SJSA1 (cell line): ENCODE measurements at places on chromosomes 11 and 22. TPM values are rescaled to one million over a fixed set of nuclear protein-coding genes. Genes with fewer than 3 reads are reported as not detected.
A peak's percentile ranks its signal among the peaks of the same experiment; 100 is the strongest.

DRICH1 gene
- total RNA-seq, result not detected in 2 replicates

SHANK2 gene
- 3.3 and 10.7 TPM in 2 replicates for total RNA-seq

- H3K36me3 ChIP-seq, result no peaks in the 10 kb centered on the region
- DNase-seq, result no peak
- H3K27ac ChIP-seq, result no peak overlapping the region
- H3K27me3 ChIP-seq, result no peaks in the 10 kb centered on the region
Measured at GRCh38 chr11:80462211-80462610, 1021.4 kb upstream of the TENM4 start.

GRCh38 chr22:26779108-26779507, 121.7 kb downstream of the MIAT start:
- peaks cover 26% of the 10 kb centered on the region for H3K4me1 ChIP-seq
- H3K27ac ChIP-seq, result no peak overlapping the region
- no peak overlapping the region for H3K4me3 ChIP-seq
- no peaks in the 10 kb centered on the region for H3K27me3 ChIP-seq

DNA sequence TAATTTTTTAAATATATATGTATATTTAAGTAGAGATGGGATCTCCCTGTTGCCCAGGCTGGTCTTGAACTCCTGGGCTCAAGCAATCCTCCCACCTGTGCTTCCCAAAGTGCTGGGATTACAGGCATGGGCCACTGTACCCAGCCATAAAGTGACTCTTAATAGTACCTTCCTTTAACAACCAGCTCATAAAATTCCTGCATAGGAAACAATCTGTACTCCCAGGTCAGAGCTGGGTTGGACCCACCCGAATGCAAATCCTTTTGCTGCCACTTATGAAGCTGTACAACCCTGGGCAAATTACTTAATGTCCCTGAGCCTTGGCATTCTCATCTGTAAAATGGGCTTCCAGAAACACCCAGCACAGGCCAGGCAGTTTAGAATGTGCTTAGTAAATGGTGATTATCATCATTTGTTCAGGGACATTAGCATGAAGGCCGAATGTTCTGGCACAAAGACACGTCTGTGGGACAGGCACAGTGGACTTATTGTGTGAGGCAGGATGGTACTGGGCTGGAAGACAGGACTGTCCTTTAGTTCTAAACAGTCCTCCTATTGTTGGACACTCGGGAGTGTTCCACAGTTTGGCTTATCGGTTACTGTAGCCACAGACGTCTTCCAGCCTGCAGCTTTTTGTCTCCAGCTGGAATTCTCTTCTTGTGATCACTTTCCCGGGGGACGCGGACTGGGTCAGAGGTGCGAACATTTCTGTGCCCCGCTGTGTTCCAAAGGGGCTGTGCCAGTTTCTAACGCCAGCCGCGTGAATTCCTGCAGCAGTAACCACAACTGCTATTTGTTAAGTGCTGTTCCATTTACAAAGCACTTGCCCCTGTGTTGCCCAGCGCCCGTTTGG, 6.0 kb downstream of the PDXP start:
- H3K27me3 ChIP-seq, result no peaks in the 10 kb centered on the region
- no peak overlapping the region for H3K27ac ChIP-seq
- H3K4me3 ChIP-seq, result no peak overlapping the region
- H3K4me1 ChIP-seq, result peaks cover 34% of the 10 kb centered on the region
- H3K36me3 ChIP-seq, result peaks cover 39% of the 10 kb centered on the region
- DNase-seq, result no peak

- no peak for DNase-seq
- no peak overlapping the region for H3K4me3 ChIP-seq
- no peaks in the 10 kb centered on the region for H3K27me3 ChIP-seq
- H3K27ac ChIP-seq, result no peak overlapping the region
Measured at GRCh38 chr22:26444777-26445176, 15.7 kb downstream of the ASPHD2 start.

DNA sequence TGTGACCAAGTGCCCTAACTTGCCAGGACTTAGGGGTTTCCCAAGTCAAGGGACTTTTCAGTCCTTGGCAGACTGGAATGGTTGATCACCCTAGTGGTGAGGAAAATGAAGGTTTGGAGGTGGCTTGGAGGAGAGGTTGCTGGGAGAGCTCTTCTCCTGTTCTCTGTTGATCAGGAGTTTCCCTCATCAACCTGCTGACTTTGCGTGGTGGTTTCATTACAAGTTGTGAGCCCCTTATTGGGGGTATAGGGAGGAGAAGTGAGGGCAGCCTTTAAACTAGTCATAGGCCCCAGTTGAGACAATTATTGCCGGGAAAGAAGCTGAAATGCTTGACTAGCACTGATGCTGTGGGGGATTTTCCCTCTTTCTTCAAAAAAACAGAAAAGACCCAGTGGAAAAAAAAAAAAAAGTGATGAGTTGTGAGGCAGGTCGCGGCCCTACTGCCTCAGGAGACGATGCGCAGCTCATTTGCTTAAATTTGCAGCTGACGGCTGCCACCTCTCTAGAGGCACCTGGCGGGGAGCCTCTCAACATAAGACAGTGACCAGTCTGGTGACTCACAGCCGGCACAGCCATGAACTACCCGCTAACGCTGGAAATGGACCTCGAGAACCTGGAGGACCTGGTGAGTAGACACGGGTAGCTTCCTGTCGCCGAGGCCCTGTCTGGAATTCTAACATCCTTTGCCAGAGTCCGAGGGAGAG, at the start of gene CXCR5:
Gene CXCR5 (plus strand): TSS at position 525 of the 704 bp plus-strand sequence. CDS start 50 bp downstream, at position 575.
- no peak within 1 kb of the TSS for H3K4me3 ChIP-seq
- H3K4me1 ChIP-seq, result peaks cover 12% of the 10 kb centered on the region
- H3K36me3 ChIP-seq, result no peaks in the 10 kb centered on the region
- H3K27me3 ChIP-seq, result no peaks in the 10 kb centered on the region
- no peak within 1 kb of the TSS for H3K27ac ChIP-seq

GRCh38 chr11:32935462-32936029, 42.9 kb downstream of the QSER1 start:
- H3K4me3 ChIP-seq, result no peak overlapping the region
- peaks cover 70% of the 10 kb centered on the region for H3K36me3 ChIP-seq
- no peaks in the 10 kb centered on the region for H3K27me3 ChIP-seq
- no peak overlapping the region for H3K27ac ChIP-seq
- H3K4me1 ChIP-seq, result no peaks in the 10 kb centered on the region

- no peak overlapping the region for H3K27ac ChIP-seq
- H3K36me3 ChIP-seq, result no peaks in the 10 kb centered on the region
- DNase-seq, result no peak
Measured at GRCh38 chr11:75715688-75716087, 1.9 kb upstream of the MOGAT2 start.

- DNase-seq, result no peak
- no peaks in the 10 kb centered on the region for H3K4me1 ChIP-seq
- no peak overlapping the region for H3K4me3 ChIP-seq
- H3K27ac ChIP-seq, result no peak overlapping the region
Measured at GRCh38 chr22:48261706-48262105, 1499.3 kb downstream of the TBC1D22A start.

- no peaks in the 10 kb centered on the region for H3K27me3 ChIP-seq
- H3K36me3 ChIP-seq, result no peaks in the 10 kb centered on the region
- DNase-seq, result no peak
- H3K4me3 ChIP-seq, result no peak overlapping the region
- H3K27ac ChIP-seq, result no peak overlapping the region
Measured at GRCh38 chr22:45296628-45297297, 12.0 kb downstream of the UPK3A start.

- no peak for DNase-seq
- H3K27me3 ChIP-seq, result no peaks in the 10 kb centered on the region; the same call in 1 of the 2 replicates
- H3K4me1 ChIP-seq, result no peaks in the 10 kb centered on the region
- H3K4me3 ChIP-seq, result no peak overlapping the region
- H3K36me3 ChIP-seq, result no peaks in the 10 kb centered on the region
Measured at GRCh38 chr11:10438458-10438857, 16.6 kb upstream of the AMPD3 start.

- no peaks in the 10 kb centered on the region for H3K4me1 ChIP-seq
- H3K4me3 ChIP-seq, result no peak overlapping the region
- DNase-seq, result no peak
- no peak overlapping the region for H3K27ac ChIP-seq
Measured at GRCh38 chr11:83150450-83150849, 6.5 kb upstream of the PCF11 start.

LRRC10B gene
- total RNA-seq, result not detected in 2 replicates

PRG2 gene
- not detected in 2 replicates for total RNA-seq

DNA sequence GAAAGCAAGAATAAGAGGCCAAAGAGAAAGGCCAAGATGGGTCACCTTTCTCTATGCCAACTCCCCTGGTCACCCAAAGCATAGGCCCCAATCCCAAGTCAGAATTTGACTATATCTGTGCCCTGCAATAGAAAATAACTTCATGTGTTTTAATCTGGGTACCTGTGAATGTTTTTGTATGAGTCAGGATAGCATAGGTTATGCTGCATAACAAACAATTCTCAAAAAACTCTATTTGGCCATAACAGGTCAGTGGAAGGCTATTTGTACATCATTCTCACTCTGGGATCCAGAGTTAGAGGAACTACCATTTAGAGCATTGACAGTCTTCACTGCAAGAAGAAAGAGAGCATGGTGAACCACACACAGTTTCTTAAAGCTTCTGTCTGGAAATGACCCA, 167.3 kb downstream of the DBX1 start:
- peaks cover 10% of the 10 kb centered on the region for H3K4me1 ChIP-seq
- H3K4me3 ChIP-seq, result no peak overlapping the region
- no peaks in the 10 kb centered on the region for H3K27me3 ChIP-seq
- H3K27ac ChIP-seq, result no peak overlapping the region
- DNase-seq, result no peak

GRCh38 chr11:3906166-3906565, 50.7 kb downstream of the STIM1 start:
- H3K4me3 ChIP-seq, result no peak overlapping the region
- no peaks in the 10 kb centered on the region for H3K27me3 ChIP-seq
- H3K4me1 ChIP-seq, result peaks cover 37% of the 10 kb centered on the region
- DNase-seq, result no peak
- peak overlapping the region; percentile 85 for H3K27ac ChIP-seq

- H3K4me1 ChIP-seq, result peaks cover 31% of the 10 kb centered on the region
- no peaks in the 10 kb centered on the region for H3K36me3 ChIP-seq
- DNase-seq, result no peak
- no peak overlapping the region for H3K27ac ChIP-seq
- H3K4me3 ChIP-seq, result no peak overlapping the region
Measured at GRCh38 chr22:39478441-39478850, 21.6 kb downstream of the MGAT3 start.

GRCh38 chr11:94830722-94831510, 62.8 kb downstream of the AMOTL1 start:
- H3K36me3 ChIP-seq, result 0 out of 2 replicates have a peak, but pooled peaks cover 3% of the 10 kb centered on the region
- H3K4me3 ChIP-seq, result no peak overlapping the region
- H3K4me1 ChIP-seq, result peaks cover 17% of the 10 kb centered on the region
- DNase-seq, result no peak
- no peaks in the 10 kb centered on the region for H3K27me3 ChIP-seq

LYVE1 gene
- total RNA-seq, result not detected in 2 replicates

CCND1 gene
- 579 and 793 TPM in 2 replicates for total RNA-seq

CCDC82 gene
- 12.6 and 23.7 TPM in 2 replicates for total RNA-seq

DNA sequence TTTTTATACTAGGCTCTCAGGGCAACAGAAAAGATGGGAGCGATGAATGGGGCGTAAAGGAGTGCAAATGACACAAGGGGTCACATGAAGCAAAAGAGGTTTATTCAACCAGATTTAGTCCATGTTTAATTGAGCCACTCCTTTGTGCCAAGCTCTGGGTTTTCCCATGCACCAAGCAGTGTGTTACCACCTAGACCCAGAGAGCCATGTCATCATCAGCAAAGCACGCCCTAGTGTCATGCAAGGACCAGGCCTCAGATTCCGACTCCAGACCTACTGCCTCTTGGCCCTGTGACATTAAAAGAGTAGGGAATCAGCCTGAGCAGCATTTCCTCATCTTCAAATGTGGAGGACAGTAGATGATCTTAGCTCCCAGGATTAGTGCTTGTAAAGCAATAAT, 1.1 kb upstream of the IGLL5 start:
- H3K36me3 ChIP-seq, result no peaks in the 10 kb centered on the region
- H3K4me1 ChIP-seq, result no peaks in the 10 kb centered on the region
- H3K4me3 ChIP-seq, result no peak overlapping the region
- H3K27me3 ChIP-seq, result peaks cover 9% of the 10 kb centered on the region
- DNase-seq, result peak; percentile 18

- no peak overlapping the region for H3K27ac ChIP-seq
- no peak overlapping the region for H3K4me3 ChIP-seq
- H3K27me3 ChIP-seq, result no peaks in the 10 kb centered on the region
Measured at GRCh38 chr11:119406005-119406404, 17.0 kb downstream of the THY1 start.

DNA sequence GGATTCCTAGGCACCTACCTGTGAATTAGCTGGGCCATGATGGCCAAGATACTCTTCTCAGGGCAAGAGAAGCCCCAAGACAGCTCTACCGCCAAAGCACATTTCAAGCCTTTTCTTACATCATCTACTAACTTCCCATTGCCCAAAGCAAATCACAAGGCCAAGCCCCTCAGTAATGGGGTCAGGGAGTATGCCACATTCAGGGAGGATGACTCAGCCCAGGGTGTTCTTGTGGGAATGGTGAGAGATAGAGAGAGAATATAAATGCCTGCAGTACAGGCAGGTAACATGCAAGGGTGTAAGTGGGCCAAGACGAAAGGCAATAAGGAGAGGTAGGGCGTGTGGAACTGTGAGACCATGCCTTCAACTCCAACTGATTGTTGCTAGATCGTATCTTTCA, 162.5 kb upstream of the ISX start:
- H3K27ac ChIP-seq, result no peak overlapping the region
- no peaks in the 10 kb centered on the region for H3K27me3 ChIP-seq
- no peak overlapping the region for H3K4me3 ChIP-seq
- no peaks in the 10 kb centered on the region for H3K4me1 ChIP-seq
- no peak for DNase-seq

DNA sequence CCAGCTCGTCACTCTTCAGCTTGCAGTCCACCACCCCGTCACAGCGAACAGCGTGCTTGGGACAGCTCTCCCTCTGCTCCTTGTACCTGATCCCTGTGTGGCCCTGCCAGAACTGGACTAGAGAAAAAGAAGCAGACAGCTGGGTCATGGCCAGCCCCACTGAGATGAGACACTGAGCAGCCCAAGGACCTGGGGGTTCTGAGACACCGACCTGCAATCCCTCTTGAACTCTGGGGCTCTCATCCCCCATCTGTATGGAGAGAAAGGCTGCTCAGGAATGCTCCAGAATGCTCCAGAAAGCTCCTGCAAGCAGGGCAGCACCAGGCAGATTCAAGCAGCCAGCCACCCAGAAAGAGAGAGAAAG, 14.8 kb downstream of the TMPRSS13 start:
- no peak for DNase-seq
- H3K4me3 ChIP-seq, result no peak overlapping the region
- H3K36me3 ChIP-seq, result no peaks in the 10 kb centered on the region

GRCh38 chr11:125939081-125939521, 6.7 kb upstream of the VSIG10L2 start:
- no peaks in the 10 kb centered on the region for H3K36me3 ChIP-seq
- no peak overlapping the region for H3K27ac ChIP-seq
- no peak overlapping the region for H3K4me3 ChIP-seq
- no peaks in the 10 kb centered on the region for H3K4me1 ChIP-seq
- no peaks in the 10 kb centered on the region for H3K27me3 ChIP-seq
- DNase-seq, result no peak

CHRM1 gene
- not detected in 2 replicates for total RNA-seq

DLG2 gene
- 0.13 TPM in 1 of 2 replicates, not detected in the other for total RNA-seq

DNA sequence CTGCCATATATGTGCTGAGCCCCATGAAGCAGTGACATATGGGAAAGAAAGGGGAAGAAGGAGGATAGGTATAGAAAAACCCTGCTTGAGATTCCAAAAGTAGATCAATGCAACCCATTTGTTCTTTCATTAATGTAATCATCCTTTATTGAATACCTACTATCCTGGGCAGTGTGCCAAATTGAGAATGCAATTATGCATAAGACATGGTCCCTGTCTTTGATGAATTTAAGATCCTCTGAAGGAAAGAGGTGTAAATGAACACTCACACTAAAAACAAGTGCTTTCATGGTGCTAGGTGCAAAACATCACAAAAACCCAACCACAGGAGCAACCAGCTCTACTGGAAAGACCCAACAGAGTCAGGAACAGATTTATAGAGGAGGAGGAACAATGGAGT, 29.7 kb downstream of the FLI1 start:
- H3K4me3 ChIP-seq, result no peak overlapping the region
- peaks cover 28% of the 10 kb centered on the region for H3K4me1 ChIP-seq
- no peak overlapping the region for H3K27ac ChIP-seq
- no peaks in the 10 kb centered on the region for H3K36me3 ChIP-seq

APOBEC3F gene
- 2.6 and 3.8 TPM in 2 replicates for total RNA-seq
